ENCODE measurements at places on chromosomes 1 and 21. TPM values are rescaled to one million over a fixed set of nuclear protein-coding genes. Genes with fewer than 3 reads are reported as not detected.

- peaks cover 66% of the 10 kb centered on the region for H3K36me3 ChIP-seq
- no peaks in the 10 kb centered on the region for H3K27me3 ChIP-seq
- peaks cover 19% of the 10 kb centered on the region for H3K4me1 ChIP-seq
- DNase-seq = no peak
Measured at GRCh38 chr1:116408193-116408592, 35.1 kb downstream of the ATP1A1 start.

GRCh38 chr1:39107341-39108290 lies 81.5 kb downstream of the NDUFS5 start:
- H3K27ac ChIP-seq = peak overlapping the region; percentile 99
- no peaks in the 10 kb centered on the region for H3K36me3 ChIP-seq
- peak overlapping the region; percentile 93 for H3K4me3 ChIP-seq
- DNase-seq = no peak
- H3K27me3 ChIP-seq = no peaks in the 10 kb centered on the region
- H3K4me1 ChIP-seq = peaks cover 85% of the 10 kb centered on the region

- no peak overlapping the region for H3K4me3 ChIP-seq
- H3K36me3 ChIP-seq = no peaks in the 10 kb centered on the region
- peaks cover 13% of the 10 kb centered on the region for H3K4me1 ChIP-seq
- H3K27ac ChIP-seq = no peak overlapping the region
- no peak for DNase-seq
Measured at GRCh38 chr1:107623431-107623830, 341.5 kb downstream of the VAV3 start.

DNA sequence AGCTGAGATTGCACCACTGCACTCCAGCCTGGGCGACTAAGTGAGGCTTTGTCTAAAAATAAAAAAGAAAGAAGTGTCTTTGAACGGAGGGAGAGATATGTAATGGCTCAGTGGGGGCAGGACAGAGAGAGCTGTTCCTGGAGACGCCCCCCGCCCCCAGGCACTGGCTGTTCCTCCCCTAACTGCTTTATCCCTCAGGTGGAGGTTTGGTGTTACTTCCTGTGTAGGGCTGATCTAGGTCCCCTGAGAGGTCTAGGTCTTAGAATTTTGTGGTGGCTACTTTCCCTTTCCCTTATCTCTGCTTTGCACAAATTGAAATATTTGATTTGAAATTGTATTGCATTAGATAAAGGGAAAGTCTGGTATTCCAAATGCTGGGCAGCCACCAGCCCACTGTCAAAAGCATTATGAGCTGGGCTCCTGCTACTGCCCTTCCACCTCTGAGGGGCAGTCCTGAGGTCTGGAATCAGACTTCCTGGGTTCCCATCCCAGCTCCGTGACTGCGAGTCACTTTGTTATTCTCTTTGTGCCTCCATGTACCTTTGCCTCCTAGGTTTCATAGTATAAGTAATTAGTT lies 134.8 kb upstream of the KIF26B start:
- no peaks in the 10 kb centered on the region for H3K27me3 ChIP-seq
- no peak for DNase-seq
- H3K36me3 ChIP-seq = no peaks in the 10 kb centered on the region

The AGMAT gene
- not detected for total RNA-seq

The RHOU gene
- total RNA-seq = 27.3 TPM
